Activated naive CD8-positive, alpha-beta T cell treated with anti-CD3 and anti-CD28 coated beads, Interleukin-2, amount 50 U/mL, for 24 hours (primary cell): ENCODE measurements at places on chromosomes 6 and 20.

DNA sequence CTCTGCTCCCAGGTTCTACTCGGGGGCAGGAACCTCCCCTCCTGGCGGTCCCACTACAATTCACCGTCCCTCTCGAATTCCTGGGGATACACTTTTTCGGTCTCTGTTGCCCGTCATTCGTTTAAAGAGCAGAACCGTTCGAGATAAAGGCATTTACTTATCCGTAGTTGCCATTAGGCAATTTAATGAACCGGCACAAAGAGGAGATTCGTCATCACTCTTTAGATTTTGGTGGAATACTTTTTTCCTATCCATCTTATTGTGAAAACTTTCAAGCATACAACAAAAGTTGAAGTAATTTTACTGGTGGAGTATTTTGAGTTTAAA, 1.2 kb upstream of the CD24 start:
- DNase-seq = no peak

DNA sequence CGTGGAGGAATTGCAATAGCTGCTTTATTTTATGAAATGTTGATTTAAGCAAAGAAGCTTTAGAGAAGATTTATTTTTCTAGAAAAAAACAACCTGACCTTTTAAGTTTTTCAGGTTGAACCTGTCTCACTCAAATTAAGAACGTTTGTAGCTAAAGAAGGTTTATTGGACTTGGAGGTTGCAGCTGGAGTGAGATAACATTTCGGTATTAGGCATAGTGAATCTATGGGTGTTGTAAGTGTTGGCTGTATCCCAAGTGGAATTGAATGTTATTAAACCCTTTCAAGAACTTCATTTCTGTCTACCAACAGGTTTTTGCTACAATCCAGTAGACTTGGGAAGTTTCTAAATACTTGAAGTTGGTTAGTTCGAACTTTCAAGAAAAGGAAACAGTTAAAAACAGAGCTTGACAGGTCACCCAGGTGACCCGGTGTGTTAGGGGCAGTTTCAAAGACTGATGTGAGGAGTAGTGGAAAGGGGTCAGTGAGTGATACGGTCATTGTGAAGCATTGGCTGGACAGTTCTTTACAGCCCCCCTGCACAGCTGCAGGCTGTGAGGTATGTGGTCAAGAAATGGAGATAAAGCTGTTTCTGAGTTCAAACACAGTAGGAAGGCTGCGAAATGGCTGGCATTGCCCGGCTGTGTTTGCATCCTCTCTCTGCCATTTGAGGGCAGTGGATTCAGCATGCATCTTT, 2.4 kb upstream of the TBCC start:
- DNase-seq = no peak

DNA sequence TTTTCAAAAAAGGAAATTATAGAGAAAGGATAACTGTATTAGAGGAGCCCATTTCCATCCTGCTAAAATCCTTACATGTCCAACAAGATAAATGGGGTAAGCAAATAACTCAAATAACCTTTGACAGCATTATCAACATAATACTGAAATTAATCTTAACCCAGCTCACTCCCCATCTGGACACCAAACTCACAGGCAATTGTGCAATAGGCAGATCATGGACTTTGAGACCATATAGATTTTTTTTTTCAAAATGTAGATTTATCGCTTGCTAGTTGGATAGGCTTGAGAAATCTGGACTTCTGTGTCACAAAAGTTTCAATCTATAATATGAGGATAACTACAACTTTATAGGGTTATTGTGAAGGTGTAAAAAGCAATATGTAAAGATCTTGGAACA, 134.4 kb upstream of the ASCC3 start:
- no peak for DNase-seq

DNA sequence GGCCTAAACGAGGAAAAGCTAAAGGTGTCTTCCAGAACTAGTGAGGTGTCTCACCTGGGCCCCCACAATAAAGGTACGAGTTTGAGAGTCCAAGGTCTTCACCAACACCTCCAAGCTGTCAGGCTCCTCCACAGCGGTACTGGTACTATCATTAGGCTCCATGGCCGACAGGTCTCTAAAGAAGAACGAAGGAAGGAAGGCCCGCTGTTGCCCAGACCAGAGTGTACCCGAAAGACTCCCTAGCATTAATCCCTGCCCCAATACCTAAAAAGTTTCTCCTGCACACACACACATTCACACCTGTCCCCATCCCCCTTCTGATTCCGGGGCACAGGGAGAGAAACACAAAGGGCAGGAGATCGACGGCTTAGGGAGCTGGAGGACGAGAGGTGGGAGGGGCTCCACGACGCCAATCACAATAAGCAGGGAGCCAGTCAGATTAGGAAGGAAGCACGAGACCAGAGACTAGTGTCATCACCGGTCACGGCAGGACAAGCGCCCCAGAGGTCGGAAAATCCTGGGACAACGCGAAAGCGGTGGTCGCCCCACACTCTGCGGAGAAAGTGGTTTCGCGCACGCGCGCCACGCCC, 764 bp downstream of the BAG6 start:
- no peak for DNase-seq

DNA sequence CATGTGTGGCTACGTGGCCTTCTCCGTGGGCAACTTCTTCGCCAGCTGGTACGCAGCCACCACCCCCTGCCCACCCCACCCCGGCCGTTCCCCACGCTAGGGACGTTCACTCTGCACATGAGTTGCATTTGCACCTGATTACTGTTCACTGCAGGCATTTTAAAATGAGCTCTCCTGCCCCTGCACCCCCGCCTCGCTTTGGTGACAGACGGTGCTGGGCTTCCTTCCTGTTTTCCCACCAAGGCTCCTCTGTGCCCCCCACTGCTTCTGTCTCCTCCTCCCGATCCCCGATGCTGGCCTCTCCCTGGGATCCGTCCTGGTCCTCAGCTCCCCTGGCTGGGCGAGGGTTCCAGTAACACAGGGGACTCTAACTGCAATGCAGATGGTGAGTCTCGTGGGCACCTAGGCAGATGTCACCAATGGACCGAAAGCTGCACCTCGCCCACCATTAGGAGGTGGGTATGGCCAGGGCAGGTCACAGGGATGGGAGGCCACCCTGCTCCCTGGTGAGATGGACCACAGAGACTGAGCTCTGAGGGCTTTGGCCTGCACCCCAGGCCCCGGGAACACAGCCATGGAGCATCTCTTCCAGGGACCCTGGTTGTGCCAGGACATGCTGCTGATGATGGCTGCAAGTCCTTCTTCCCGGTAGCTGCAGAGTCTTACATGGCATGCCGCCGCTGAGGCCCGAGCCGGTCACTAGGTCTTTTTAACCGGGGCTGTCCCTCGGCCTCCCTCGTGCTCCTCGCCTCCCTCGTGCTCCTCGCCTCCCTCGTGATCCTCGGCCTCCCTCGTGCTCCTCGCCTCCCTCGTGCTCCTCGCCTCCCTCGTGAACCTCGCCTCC, 3.8 kb downstream of the UNC93A start:
- no peak for DNase-seq

DNA sequence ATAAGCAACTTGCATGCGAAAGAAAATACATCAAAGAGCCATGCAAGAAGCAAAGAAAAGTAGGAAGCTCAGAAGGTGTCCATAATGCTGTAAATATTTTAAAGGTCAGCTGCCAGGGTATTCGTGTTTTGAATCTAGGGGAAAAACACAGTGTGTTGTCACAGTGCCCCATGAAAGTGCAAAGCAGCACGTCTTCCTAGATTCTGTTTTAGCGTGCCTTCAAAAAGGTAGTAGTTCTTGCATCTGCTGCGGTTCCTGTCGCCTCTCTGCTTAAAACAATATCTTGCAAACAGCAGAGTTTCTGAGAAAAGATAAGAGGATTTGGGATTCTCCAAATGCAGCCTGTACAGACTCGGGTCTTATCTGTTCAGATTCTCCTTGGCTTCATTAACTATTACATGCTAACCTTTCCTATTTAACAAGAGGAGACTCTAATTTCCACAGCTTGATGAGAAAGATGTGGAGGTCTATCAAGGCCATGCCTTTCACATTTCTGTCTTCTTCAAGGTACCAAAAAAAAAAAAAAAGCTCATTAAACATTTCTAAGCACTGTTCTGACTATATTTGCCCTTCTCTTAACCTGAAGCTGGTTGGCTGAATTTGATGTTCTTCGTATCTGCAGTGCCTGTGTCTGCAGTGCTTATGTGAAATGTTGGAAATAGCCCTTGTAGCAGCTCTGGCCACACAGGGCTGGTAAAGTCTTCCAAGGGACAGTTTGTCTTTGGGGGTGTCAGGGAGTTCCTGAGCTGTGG, 297.5 kb downstream of the ADGB start:
- no peak for DNase-seq

DNA sequence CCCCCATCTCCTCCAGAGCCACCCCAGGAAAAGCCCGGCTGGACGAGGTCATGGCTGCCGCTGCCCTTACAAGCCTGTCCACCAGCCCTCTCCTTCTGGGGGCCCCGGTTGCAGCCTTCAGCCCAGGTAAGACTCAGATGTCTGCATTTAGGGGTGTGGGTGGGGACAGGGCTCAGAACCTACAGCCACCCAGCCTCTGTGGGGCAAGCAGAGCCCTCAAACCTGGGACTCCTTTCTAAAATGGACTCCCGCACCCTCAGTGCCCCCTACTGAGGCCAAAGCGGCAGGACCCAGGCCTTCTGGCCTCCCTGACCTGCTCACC, 1.7 kb downstream of the SLC2A4RG start:
- no peak for DNase-seq

GRCh38 chr6:951399-952181, 258.7 kb upstream of the EXOC2 start:
- DNase-seq = no peak

DNA sequence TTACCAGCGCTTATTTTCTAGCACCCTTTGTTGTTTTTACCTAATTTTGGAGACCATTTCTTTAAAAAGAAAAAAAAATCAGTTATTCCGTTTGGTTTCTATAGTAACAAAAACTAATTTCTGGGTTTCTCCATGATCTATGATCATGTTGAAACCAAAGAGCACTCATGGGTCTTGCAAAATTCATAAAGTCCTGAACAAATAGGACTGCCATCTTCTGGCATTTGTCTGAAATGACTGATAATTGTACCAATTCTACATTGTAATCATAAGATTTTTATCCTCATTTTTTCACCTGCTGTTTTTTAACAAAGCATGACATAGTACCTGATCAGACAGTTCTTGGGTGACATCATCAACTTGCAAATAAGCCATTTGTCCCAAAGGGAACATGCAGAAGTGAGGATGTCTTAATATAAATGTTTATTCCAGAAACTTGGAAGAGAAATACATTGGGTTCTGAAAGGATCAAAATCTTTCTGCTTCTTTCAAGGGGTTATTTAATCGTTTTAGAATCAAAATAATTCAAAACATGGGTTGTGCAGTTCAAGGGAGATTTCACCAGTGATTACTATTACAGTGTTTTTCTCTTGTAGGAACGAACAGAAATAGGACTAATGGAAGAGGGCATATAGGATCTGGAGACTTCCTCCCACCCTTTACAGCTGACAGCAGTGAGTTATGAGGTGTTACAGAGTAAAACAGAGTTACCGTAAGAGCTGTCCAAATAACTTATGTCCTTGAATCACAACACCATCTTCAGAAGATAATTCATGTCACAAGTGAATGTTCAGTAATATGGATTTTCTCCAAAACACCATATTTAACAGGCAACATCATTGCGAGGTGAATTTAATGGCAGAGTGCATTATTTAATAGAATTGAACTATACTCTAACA, 87.1 kb upstream of the GJE1 start:
- no peak for DNase-seq

DNA sequence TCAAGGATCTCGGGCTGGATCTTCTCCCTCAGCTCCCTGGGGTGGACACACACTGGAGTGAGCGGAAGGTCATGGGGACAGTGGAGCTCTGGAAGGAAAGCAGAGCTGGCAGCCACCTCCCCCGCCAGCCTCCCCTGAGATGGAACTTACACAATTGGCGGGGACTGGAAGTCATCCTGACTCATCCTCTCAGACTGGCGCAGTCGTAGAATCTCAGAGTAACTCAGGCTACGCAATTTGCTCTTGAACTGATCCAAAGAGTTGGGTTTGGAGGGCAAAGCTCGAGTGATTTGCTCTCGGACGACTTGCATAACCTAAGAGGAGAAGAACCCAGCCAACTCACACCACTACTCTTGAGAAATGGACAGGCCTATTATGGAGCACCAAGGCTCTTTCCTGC, 34.8 kb downstream of the ELMO2 start:
- no peak for DNase-seq

DNA sequence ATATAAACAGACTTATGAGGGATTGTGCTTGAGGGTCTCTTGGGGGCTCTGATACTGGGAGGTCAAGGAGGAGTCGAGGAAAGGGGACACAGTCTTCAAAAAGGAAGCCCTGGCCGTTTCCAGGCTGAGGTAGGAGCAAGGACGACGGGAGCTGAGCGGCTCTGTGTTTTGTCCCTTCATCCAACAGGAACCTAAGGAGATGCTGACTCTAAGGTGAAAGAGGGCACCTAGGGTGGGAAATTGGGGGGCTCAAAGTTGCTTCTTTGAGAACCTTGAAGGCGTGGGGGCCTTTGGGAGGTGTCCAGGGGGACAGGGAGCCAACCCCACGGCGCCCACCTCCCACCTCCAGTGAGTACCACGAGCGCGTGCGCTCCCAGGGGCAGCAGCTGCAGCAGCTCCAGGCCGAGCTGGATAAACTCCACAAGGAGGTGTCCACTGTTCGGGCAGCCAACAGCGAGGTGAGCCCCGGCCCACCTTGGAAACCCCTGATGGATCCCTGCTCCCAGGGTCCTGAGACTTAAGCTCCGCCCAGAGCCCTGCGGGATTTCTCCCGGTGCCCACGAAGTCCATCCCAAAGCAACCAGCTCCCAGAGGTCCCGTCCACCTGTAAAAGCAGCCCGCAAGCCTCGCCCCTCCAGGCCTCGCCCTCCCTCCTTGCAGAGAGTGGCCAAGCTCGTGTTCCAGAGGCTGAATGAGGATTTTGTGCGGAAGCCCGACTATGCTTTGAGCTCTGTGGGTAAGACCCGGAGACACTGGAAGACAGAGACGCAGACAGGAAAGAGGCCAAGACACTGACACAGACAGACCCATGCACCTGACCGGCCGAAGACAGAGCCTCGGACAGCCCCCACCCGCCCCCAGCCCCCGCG, 2.9 kb downstream of the SPAG4 start:
- DNase-seq = no peak

DNA sequence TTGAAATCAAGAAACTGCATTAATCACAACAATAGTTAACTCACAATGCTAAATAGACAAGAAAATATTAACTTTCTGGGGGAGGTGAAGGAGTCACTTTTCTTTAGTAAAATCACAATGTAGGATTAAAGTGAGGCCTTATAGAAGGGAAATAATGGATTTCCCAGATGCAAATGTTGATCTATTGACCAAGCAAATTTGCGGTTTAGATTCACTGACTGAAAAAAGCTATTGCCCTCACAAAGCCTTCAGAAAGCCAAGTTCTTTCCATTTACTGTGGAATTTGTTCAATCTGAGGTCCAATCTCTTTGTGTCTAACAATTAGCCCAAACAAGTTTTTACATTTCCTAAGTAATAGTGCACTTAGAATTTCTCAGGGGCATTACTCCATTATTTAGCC, 95.1 kb upstream of the PTCHD4 start:
- DNase-seq = no peak

- no peak for DNase-seq
These were observed 136.5 kb downstream of the CDKAL1 start for GRCh38 chr6:20670750-20671149.

GRCh38 chr6:34223381-34223955, 13.2 kb upstream of the HMGA1 start:
- DNase-seq = no peak
